ENCODE measurements at places on chromosomes 1 and 21.
A peak's percentile ranks its signal among the peaks of the same experiment; 100 is the strongest.

- DNase-seq = peak; percentile 94
Measured at GRCh38 chr1:167797015-167797414, 75.2 kb downstream of the MPZL1 start.

- DNase-seq = no peak
Measured at GRCh38 chr1:3331564-3331963, 122.9 kb upstream of the ARHGEF16 start.

DNA sequence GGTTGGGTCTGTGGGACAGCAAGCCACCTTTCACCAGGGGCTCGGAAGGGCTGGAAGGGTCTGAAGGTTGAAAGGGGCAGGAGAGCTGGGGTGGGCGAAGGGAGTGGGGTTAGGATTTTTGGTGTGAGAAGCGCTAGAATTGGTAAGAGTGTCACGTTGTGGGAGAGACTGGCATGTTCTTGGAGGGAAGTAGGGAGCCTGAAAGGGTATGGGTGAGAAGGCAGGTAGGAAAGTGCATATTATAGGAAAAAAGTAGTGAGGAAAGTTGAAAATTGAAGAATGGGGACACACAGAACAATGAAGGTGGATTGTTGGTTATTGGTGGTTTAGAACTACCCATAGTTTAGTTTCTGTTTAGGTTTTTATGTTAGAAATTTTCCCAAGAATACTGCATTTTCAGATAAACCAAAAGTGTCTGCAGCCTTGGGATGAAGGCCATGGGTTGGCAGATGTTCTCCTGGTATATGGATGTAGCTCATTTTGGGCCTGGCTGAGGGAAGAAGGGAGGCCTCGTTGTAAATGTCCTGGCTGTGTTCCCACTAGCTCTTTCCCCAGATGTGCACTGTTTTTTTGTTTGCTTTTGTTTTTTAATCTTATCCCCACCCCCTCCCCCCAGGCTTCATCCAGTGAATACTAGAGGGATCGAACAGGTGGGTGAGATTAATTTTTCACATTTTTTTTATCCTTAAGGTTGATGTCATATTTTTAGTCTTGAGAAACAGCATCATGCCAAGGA is 1.2 kb downstream of the LRRC42 start:
- DNase-seq = no peak

- peak; percentile 40 for DNase-seq
Measured at GRCh38 chr1:44036409-44037139, 5.3 kb upstream of the SLC6A9 start.

GRCh38 chr1:212221801-212222200 is 63.4 kb upstream of the PPP2R5A start:
- DNase-seq = peak; percentile 20

DNA sequence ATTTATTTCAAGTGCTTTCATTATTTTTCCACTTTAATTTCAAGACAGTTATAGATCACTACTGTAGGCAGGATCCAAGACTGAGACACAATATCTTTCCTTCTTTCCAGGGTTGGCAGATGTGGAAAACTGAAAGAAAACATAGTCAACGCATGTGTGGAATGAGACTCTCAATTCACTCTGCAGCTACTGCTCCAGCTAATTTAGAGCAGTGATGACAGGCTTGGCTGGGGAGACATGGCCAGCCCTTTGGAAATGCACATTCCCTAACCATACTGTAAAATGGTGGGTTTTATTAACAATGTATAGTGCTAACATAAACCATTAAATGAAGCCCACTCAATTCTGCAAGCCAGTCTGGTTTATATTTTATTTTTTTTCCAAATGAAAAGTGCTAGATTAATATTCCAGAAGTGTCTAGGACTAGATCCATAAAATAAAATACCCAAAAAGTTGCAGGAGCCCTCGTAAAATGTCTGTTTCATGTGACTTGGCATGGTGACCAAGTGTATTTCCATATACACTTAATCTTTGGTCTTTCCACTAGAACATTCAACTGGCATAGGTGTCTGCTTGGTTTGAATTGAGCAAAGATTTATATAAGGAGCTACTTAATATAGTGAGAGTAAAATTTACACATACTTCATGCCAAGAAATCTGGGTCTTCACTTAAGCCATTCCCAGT is 32.9 kb downstream of the COL11A1 start:
- no peak for DNase-seq

GRCh38 chr1:200907611-200908097 is 13.0 kb downstream of the INAVA start:
- DNase-seq = no peak

- no peak for DNase-seq
Measured at GRCh38 chr21:17523007-17523451, 10.2 kb downstream of the CXADR start.

DNA sequence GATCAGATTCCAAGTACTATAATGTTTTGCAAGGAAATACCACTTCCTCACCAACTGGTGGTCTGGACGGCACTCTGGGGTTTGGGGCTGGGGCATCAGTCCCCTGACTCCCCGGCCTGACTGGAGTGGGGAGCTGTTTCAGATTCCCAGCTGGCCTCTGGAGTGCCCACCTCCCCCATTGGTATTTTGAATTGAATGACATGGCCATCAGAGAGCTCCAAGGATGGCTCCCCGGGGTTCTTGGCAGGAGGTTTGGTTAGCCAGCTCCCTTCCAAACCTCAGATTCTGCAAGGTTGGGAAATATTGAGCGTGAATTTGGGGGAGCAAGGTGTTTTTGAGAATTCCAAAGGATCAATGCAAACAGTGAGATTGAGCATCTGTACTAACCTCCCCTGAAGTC is 2.2 kb upstream of the INAVA start:
- DNase-seq = no peak

- no peak for DNase-seq
Measured at GRCh38 chr1:152398812-152399698, 15.0 kb downstream of the CRNN start.

GRCh38 chr1:76433526-76433925 is 359.0 kb downstream of the ST6GALNAC3 start:
- peak; percentile 8 for DNase-seq

DNA sequence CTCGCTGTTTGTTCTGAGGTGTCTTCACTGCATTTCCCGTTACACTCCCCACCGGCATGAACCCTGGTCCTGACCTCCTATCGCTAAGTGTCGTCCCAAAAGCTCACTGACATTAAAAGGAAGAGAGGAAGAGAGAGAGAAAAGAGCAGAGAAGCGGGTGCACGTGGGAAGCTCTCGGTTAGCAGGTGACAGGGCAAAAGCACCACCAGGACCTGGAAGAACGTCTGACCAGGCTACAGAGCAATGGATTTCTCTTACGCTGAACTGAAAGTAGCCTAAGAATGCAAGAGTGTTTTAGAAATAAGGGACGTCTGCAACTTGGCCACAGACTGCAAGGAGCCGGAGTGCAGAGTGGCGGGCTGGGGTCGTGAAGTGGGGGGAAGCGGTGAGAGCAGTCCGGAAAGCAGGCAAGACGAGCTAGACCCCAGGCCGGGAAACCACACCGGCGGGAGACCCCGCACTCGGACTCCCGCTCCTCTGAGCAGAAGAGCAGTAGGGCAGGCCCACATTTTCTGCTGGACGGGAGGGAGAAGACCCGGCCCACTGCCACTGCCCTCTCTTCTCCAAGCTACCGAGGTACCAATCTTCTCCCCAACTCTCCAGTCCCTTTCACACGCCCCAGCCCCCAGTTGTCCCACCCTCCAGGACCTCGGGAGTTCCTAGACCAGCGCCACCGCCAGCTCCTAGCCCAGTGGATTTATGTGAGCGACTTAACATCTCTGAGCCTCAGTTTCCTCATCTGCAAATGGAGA is 8.3 kb upstream of the MPZL1 start:
- DNase-seq = peak; percentile 36

GRCh38 chr1:90133133-90133532 is 138.2 kb downstream of the ZNF326 start:
- DNase-seq = peak; percentile 10

- DNase-seq = no peak
Measured at GRCh38 chr1:150505431-150505830, 2.5 kb upstream of the ECM1 start.

DNA sequence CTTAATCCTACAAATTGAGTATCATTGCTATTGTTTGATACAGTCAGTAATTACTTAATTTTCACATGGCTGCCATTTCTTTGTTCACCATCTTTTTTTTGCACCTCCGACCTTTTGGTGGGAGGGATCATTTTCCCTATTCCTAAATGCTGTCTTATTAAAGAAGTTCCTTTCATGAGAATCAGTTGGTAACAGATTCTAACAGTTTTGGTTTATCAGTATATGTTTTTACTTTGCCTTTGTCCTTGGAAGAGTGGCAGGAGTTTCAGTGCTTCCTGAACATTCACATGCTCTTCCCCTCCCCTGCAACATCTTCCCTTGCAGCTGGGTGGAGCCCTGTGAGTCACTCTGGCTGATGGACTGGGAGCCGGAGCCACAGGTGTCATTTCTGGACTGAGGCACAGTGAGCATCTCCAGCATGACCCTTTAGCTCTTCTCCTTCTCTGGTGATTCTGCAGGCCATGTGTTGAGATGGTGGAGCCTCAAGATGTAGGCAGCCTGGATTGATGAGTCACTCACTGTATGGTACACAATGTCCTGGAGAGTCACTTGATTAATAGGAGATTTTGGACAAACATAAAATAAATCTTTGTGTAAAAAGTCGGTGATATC is 217.7 kb downstream of the URB2 start:
- no peak for DNase-seq

DNA sequence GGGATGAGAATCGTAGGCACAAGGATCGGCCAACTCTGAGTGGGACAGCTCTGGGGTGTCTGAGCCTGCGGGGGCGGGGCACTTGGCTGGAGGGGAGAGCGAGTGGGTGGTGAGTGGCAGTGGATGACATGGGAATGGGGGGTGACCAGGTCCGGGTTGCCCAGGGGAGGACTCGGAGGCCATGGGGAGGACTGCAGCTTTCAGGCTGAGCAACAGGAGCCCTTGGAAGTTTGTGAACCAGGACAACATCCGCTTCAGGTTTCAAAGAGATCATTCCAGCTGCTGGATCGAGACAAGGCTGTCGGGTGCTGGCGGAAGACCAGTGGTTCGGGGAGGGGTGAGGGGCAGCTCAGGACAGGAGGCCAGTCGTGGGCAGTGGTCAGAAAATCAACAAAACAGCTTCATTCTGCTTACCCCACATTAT is 124.4 kb upstream of the IRF2BP2 start:
- DNase-seq = no peak

GRCh38 chr1:35932158-35932636 is 1.3 kb downstream of the AGO3 start:
- no peak for DNase-seq

- DNase-seq = no peak
Measured at GRCh38 chr1:235873571-235873970, 6.9 kb upstream of the LYST start.

- DNase-seq = no peak
Measured at GRCh38 chr1:184605941-184606340, 148.7 kb downstream of the EDEM3 start.

DNA sequence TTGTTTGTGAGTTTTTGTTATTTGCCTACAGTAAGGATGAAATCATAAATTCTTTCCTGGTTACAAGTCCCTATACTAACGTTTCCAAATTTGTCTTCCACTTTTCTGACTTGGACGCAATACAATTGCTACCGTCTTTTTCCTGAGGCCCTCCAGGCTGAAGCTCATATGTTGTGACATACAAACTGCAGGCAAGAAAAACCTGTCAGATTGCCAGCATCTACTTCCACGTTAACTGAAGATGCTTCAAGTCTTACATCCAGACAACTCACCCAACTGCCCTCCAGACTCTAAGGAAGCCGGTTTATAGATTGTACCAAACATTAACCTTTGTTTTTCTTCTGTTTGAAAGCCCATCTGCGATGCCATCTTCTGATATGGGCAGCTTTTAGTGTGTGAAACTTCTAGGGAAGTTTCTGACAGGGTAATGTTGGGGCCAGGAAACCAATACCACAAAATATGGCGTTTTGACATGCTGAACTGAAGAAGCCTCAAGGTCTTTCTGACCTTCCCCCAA is 21.4 kb upstream of the RNF11 start:
- DNase-seq = peak; percentile 61

DNA sequence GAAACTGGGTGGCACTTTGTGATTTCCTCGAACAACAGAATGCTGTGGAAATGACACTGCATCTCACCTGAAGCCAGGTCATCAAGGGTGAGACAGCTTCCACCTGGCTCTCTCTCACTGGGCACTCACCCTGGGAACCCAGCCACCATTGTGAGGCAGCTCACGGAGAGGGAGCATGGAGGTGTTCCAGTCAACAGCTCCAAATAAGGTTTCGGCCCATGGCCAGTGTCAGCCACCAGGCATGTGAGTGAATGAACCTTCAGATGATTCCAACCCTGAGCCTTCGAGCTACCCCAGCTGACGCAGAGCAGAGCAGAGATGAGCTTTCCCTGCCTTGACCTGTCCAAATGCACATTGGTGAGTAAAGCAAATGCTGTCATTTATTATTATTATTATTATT is 58.1 kb downstream of the SYDE2 start:
- DNase-seq = no peak

DNA sequence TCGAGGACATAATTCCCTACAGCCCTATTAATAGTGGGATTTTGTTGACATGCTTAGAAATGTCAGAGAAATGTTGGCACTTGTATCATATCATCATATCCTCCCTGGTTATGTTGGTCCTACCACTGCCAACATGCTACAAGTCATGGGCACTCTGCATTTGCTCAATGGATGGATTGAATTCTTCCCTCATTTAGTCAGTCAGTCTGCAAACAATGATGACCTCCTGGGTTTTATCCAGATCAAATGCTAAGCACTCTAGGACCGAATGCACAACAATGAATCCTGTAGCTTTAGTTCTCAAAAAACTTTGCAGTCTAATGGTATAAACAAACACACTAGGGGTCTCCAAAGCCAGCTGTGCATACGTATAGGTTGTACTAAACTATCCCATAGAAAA is 357.2 kb upstream of the DPYD start:
- DNase-seq = no peak

- DNase-seq = peak; percentile 71
Measured at GRCh38 chr1:32031578-32032274, 18.1 kb downstream of the KHDRBS1 start.

- no peak for DNase-seq
Measured at GRCh38 chr1:46150085-46150484, 17.7 kb upstream of the PIK3R3 start.

- peak; percentile 25 for DNase-seq
Measured at GRCh38 chr1:215583185-215583749, 16.2 kb downstream of the KCTD3 start.

DNA sequence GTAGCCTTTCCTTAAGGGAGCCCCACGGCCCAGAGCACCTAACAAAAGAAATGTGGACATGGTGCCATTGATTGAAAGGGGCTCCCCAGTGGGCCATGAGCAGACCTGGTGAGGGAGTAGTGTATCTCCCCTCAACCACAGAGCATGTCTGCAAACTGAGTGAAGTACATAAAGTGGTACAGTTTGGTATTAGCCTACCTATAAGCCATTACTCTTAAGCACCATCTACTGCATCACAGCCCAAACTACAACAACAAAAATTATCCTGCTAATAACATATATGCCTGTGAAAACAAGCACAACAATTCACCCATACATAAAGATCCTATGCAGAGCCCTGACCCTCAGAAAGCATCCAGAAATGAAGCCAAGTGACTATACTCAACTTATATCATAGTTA is 407.8 kb downstream of the PTPRC start:
- DNase-seq = no peak

DNA sequence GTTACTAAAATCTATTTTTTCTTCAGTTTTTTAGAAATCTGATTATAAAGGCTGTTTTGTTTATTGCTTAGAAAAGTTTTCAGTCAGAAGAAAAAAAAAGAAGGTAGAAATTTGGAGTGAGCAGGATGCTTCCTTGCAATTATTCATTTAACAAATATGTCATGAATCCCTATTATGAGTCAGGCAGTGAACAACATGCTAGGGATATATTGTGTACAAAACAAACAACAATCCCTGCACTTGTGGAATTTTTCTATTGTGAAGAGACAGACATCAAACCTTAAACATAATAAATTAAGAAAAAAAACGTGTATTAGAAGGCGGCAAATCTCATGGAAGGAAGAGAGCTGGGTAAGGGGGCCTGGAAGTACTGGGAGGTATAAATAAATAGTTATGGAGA is 664.1 kb upstream of the CAMK1G start:
- no peak for DNase-seq

Measured in astrocyte (in vitro differentiated cells and primary cell).